ENCODE measurements at places on chromosomes 2 and 18.
A peak's percentile ranks its signal among the peaks of the same experiment; 100 is the strongest.

DNA sequence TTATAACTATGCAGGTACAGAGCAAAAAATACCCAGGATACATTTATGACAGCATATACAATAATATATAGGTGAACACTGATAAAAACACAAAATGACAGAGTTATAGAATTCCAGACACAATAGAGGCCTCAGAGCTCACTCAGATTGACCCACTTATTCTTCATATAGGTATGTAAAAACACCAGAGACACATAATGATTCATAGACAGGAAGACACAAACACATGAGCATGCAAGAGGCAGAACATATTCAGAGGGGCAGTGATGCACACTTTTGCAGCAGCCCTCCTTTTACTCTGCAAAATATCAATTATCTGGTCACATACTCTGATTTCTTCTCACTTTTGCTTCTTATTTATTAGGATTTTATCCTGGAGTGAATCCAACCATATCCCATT lies 633.3 kb upstream of the ACVR2A start:
- DNase-seq, result no peak

- no peak for DNase-seq
These were observed 35.3 kb downstream of the ACVR1C start for GRCh38 chr2:157593411-157593810.

GRCh38 chr18:60120231-60120750 lies 220.5 kb downstream of the PMAIP1 start:
- DNase-seq, result no peak

- DNase-seq, result no peak
These were observed 39.2 kb upstream of the PNPT1 start for GRCh38 chr2:55732854-55733253.

DNA sequence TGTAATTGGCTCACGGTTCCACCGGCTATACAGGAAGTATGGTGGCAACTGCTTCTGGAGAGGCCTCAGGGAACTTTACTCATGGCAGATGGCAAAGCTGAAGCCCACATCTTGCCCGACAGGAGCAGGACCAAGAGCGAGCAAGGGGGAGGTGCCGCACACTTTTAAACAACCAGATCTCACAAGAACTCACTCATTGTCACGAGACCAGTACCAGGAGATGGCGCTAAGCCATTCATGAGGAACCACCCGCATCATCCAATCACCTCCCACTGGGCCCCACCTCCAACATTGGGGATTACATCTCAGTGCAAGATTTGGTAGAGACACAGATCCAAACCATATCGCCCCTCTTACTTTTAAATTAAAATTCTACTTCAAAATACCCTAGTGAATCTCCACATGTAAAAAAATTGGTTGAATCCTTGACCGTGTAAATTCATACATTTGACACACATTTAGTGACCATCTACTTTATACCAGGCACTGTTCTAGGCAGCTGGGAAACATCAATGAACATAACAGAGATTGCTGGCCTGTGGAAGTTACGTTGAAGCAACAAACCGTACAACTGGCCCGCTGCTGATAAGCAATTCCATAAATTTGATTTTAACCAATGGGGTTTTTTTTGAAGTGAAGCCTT lies 87.6 kb downstream of the ALPK2 start:
- peak; percentile 37 for DNase-seq

- DNase-seq, result no peak
These were observed 33.8 kb downstream of the LPIN2 start for GRCh38 chr18:2979129-2979528.

Data from SK-MEL-5 (cell line).